GM12878 (cell line): ENCODE measurements at places on chromosomes 5 and 9.

GRCh38 chr5:42604171-42604711 is 152.4 kb upstream of the CCDC152 start:
- no peak for DNase-seq
- H3K27ac ChIP-seq: no peak overlapping the region
- H3K4me3 ChIP-seq: no peak overlapping the region
- H3K27me3 ChIP-seq: no peaks in the 10 kb centered on the region
- no peaks in the 10 kb centered on the region for H3K4me1 ChIP-seq
- no peaks in the 10 kb centered on the region for H3K36me3 ChIP-seq

GRCh38 chr5:133953568-133954145 is 14.8 kb downstream of the C5orf15 start:
- H3K4me3 ChIP-seq: no peak overlapping the region
- H3K36me3 ChIP-seq: 0 out of 2 replicates have a peak, but pooled peaks cover 1% of the 10 kb centered on the region
- no peaks in the 10 kb centered on the region for H3K27me3 ChIP-seq
- no peak for DNase-seq
- peaks cover 13% of the 10 kb centered on the region for H3K4me1 ChIP-seq
- no peak overlapping the region for H3K27ac ChIP-seq

DNA sequence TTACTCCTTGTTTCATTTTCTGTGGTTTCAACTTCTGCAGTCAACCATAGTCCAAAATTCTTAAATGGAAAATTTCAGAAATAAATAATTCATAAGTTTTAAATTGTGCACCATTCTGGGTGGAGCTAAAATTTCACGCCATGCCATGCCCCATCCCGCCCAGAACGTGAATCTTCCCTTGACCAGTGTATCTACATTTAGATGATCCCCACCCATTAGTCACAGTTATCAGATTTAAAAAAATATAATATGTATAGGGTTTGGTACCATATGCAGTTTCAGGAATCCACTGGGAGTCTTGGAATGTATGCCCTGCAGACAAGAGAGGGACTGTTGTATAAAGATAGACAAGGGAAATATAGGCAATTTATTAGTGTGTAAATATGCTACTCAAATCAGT is 759.7 kb upstream of the ZNF608 start:
- no peak for DNase-seq
- no peak overlapping the region for H3K4me3 ChIP-seq
- H3K4me1 ChIP-seq: no peaks in the 10 kb centered on the region
- H3K36me3 ChIP-seq: no peaks in the 10 kb centered on the region

DNA sequence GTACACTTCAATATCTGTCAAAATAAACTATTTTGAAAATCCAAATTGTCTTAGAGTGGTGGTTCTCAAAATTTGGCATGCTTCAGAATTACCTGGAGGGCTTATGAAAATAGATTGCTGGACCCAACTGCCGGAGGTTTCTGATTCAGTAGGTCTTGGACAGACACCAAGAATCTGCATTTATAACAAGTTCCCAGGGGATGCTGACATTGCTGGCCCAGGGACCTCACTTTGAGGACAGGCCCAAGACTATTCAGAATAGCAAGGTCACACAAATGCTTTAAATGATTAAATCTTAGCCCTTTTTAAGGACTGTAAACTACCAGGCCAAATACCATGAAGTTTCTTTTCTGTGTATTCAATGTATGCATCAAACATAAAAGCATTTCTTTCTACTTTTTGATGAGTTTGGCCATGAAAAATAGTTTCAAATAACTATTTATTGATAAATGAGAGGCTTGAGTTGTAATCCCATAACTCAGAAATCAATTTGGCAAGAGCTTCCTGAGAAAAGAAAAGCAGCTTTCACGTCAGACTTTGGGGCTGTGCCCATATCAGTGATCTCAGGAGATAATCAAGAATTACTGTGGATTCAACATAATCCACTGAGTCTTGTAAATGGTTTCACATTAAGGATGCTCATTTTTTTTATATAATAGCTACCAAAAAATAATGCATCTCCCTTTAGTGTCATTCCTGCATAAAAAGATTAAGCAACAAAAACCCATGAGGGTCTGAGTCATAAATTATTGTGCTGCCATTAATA is 191.4 kb downstream of the FRMD3 start:
- no peak overlapping the region for H3K4me3 ChIP-seq
- H3K36me3 ChIP-seq: no peaks in the 10 kb centered on the region
- H3K27me3 ChIP-seq: no peaks in the 10 kb centered on the region
- DNase-seq: no peak
- no peaks in the 10 kb centered on the region for H3K4me1 ChIP-seq

DNA sequence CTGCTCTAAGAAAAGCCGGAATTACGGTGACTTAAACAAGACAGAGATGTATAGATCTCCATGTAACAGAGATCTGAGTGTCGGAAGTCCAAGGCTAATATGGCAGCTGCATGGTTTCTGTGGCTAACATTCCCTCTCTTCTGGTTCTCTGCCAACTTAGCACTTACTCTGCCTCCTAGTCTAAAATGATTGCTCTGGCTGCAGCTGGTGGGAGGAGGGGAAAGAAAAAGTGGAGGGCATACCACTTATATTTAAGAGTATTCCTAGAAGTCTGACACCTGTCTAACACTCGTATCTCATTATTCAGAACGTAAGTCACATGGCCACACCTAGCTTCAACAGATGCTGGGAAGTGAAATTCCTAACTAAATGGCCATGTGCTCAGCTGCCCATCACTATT is 551.5 kb upstream of the TLE4 start:
- no peak for DNase-seq
- no peaks in the 10 kb centered on the region for H3K27me3 ChIP-seq
- H3K4me3 ChIP-seq: no peak overlapping the region
- no peak overlapping the region for H3K27ac ChIP-seq

GRCh38 chr5:143752165-143752850 is 59.7 kb upstream of the HMHB1 start:
- H3K4me3 ChIP-seq: no peak overlapping the region
- H3K4me1 ChIP-seq: peaks cover 4% of the 10 kb centered on the region
- no peaks in the 10 kb centered on the region for H3K36me3 ChIP-seq
- DNase-seq: no peak
- H3K27me3 ChIP-seq: no peaks in the 10 kb centered on the region

GRCh38 chr9:81538890-81539289 is 150.5 kb downstream of the TLE1 start:
- no peak overlapping the region for H3K27ac ChIP-seq
- H3K27me3 ChIP-seq: no peaks in the 10 kb centered on the region
- no peak overlapping the region for H3K4me3 ChIP-seq
- H3K4me1 ChIP-seq: no peaks in the 10 kb centered on the region

DNA sequence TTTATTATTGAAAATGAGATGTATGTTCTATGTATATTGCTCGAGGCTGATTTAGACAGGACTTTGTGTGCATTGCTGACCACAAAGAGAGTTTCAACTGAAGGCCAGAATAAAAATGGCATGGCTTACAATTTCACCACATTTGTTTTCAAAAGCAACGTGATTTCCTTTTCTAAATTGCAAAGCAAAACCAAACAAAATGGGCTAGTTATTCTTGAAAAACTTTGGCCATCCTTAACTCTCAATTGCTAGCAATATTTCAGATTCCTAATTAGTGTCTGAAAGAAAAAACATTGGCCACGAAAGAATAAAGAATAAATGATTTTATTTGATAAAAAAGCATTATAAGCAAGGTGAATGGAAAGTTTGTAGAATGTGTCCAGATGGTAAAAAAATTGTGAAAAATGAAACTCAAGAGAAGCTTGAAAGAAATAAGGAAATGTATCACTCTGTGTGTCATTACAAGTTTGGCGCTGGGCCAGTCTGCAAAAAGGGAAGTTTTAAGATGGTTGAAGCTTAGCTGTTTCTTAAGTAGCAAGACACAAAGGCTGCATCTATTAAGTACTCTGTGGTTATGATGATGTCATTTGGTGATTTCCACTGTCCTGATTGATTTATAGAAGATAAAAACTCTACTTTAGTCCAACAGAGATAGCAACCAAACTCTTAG is 89.2 kb upstream of the PRLR start:
- peak; percentile 96 for DNase-seq
- no peak overlapping the region for H3K4me3 ChIP-seq
- H3K4me1 ChIP-seq: peaks cover 11% of the 10 kb centered on the region
- no peaks in the 10 kb centered on the region for H3K27me3 ChIP-seq
- H3K27ac ChIP-seq: peak overlapping the region; percentile 66

GRCh38 chr9:123376218-123377071 is 20.4 kb downstream of the CRB2 start:
- no peaks in the 10 kb centered on the region for H3K4me1 ChIP-seq
- no peak overlapping the region for H3K4me3 ChIP-seq
- H3K27ac ChIP-seq: no peak overlapping the region
- peaks cover 10% of the 10 kb centered on the region for H3K27me3 ChIP-seq
- no peaks in the 10 kb centered on the region for H3K36me3 ChIP-seq
- DNase-seq: no peak

DNA sequence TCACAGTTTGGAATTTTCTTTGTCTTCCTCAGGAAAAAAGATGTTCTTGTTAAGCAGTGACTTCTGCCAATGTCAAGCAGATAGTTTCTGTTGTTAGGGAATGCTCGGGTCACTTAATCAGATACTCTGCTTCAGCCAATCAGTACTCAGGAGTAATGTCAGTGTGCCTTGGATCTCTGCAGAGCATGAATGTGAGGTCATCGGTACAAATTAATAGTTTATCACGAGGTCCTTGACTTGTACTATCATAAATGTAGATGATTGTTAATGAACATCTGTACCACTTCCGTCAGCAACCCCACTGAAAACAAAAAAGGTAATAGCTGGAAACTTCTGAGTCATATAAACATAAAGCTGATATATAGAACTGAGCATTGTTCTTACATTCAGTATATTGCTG is 73.6 kb downstream of the FBXL7 start:
- no peak overlapping the region for H3K4me3 ChIP-seq
- H3K36me3 ChIP-seq: no peaks in the 10 kb centered on the region
- H3K4me1 ChIP-seq: no peaks in the 10 kb centered on the region
- H3K27me3 ChIP-seq: no peaks in the 10 kb centered on the region

DNA sequence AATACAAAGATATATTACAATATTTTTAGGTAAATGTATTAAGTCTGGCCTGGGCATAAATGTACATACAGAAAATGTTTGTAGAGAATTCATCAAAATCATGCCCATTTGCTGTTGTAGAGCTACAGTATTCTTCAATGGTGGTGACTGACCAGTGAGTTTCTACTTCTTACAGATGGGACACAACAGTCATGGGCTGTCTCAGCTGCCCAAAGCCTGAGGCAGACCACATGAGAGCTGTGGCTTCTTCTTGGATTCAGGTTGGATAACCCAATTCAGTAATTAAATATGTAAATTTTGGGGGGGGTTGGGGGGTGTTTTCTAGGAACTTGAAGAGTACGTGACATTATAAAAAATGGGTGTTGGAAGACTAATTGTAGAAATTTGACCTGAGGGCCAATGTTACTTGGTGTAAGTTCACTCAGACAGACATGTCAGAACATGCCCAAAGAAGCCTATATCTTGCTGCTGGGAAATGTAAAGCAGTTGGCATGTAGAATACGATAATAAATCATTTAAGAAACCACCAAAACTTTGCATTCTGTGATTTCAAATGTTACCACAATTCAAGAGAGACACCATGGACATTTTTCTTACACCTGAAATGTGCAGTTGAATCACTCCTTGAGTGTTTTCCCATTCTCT is 17.9 kb downstream of the STARD4 start:
- DNase-seq: peak; percentile 35
- peaks cover 15% of the 10 kb centered on the region; the same call in 1 of the 2 replicates for H3K4me1 ChIP-seq
- H3K36me3 ChIP-seq: peaks cover 20% of the 10 kb centered on the region
- H3K27me3 ChIP-seq: no peaks in the 10 kb centered on the region

DNA sequence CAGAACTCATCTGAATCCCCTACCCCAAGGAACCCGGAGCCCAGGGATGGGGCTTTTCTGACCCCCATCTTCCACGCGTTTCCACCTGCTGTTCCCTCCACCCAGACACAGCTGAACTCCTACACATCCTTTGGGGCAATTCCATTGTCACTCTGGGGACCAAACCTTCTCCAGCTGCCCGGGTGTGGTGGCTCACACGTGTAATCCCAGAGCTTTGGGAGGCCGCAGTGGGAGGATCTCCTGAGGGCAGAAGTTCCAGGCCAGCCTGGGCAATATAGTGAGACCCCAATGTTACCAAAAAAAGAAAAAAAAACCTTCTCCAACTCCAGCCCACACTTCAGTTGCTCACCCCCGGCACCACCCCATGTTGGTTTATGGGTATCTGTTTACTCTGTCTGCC is 8.1 kb downstream of the EPB41L4B start:
- no peaks in the 10 kb centered on the region for H3K4me1 ChIP-seq
- no peaks in the 10 kb centered on the region for H3K36me3 ChIP-seq
- peaks cover 1% of the 10 kb centered on the region; the same call in 1 of the 2 replicates for H3K27me3 ChIP-seq
- H3K4me3 ChIP-seq: no peak overlapping the region

GRCh38 chr9:77534376-77535057 is 113.6 kb downstream of the GNA14 start:
- no peaks in the 10 kb centered on the region for H3K4me1 ChIP-seq
- H3K36me3 ChIP-seq: no peaks in the 10 kb centered on the region
- no peak overlapping the region for H3K27ac ChIP-seq
- no peak for DNase-seq
- H3K4me3 ChIP-seq: no peak overlapping the region
- no peaks in the 10 kb centered on the region for H3K27me3 ChIP-seq

DNA sequence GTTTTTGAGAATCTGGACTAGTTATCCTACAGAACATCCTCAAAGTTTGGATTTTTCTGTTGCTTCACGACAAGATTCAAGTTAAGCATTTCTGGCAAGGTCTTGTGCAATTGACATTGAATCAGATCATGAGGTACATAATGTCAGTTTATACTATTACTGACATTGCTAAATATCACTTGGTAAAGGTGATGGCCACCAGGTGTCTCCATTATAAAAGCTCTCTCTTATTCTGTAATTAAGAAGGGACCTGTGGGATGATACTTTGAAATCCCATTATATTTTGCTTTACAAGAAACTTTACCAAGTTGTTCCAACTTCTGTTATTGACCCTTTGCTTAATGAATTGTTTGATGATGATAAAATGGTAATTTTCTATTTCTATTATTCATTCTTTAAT is 131.0 kb upstream of the ASTN2 start:
- no peaks in the 10 kb centered on the region for H3K27me3 ChIP-seq
- no peak for DNase-seq
- H3K27ac ChIP-seq: no peak overlapping the region

DNA sequence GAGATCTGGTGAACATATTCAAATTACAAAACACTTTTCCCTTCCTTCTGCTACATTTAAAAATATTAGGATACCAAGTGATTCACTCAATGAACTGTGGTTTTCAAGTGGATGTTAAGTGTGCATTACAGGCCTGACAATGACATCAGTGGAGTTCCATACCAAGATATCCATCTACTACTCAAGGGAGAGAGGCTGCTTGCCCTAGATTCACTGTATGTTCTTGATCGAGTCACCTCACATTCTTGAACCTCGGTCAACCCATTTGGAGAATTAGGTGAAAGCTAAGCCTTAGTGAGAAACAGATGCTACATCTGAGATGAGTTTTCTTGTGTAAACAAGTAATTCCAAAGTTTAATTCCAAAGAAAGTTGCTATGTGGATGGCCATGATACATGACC is 142.2 kb downstream of the FGF10 start:
- DNase-seq: no peak
- no peak overlapping the region for H3K4me3 ChIP-seq
- H3K27me3 ChIP-seq: no peaks in the 10 kb centered on the region
- H3K4me1 ChIP-seq: no peaks in the 10 kb centered on the region
- no peak overlapping the region for H3K27ac ChIP-seq
- no peaks in the 10 kb centered on the region for H3K36me3 ChIP-seq

- H3K4me3 ChIP-seq: no peak overlapping the region
- H3K27me3 ChIP-seq: no peaks in the 10 kb centered on the region
Observed at GRCh38 chr9:34663303-34663605, 797 bp upstream of the CCL27 start.
